Astrocyte of the spinal cord (primary cell): ENCODE measurements at places on chromosomes 6 and 20.
A peak's percentile ranks its signal among the peaks of the same experiment; 100 is the strongest.

DNA sequence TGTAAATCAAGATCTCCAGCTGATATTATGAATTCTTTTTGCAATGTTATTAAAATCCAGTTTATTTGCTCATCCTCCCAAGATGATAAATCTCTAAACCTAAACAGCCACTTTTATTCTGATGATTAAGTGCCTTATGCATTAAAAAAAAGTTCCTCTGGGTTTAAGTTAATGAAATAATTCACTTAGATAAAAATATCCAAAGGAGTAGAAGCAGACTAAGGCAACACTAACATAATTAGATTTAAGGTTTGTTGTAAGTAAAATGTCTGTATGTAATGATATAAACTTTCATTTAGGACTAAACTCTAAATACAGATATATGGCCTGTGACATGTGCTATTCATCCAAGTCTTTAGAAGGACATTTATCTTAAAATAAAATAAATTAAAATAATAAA lies 457.2 kb downstream of the TENT5A start:
- DNase-seq = no peak

DNA sequence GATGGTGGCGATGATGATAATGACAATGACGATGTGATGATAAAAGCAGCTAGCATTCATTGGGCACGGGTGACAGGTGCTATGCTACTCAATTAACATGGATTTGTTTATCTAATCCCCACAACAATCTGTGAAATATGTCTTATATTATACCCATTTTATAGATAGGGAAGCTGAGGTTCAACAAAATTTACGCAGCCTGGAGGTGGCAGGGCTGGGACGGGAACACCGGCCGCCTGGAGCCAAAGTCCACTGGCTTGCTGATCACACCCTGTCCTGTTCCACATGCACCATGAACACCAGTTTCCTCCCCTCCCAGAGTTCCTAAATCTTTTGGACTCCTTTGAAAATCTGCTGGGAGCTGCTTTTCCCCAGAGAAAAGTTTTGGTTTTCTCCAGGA lies 23.0 kb downstream of the RIMS4 start:
- no peak for DNase-seq

- DNase-seq = no peak
Measured at GRCh38 chr6:20170455-20171148, 41.7 kb downstream of the MBOAT1 start.

- no peak for DNase-seq
Measured at GRCh38 chr6:92887871-92888270, 531.5 kb downstream of the EPHA7 start.

- peak; percentile 65 for DNase-seq
Measured at GRCh38 chr6:31396422-31397152, 6.8 kb upstream of the MICA start.

- peak; percentile 1 for DNase-seq
Measured at GRCh38 chr6:129786548-129786947, 74.6 kb downstream of the TMEM244 start.

GRCh38 chr6:49732781-49733180 lies 11.4 kb downstream of the CRISP3 start:
- no peak for DNase-seq

- DNase-seq = no peak
Measured at GRCh38 chr6:7878401-7878964, 32.1 kb downstream of the TXNDC5 start.

DNA sequence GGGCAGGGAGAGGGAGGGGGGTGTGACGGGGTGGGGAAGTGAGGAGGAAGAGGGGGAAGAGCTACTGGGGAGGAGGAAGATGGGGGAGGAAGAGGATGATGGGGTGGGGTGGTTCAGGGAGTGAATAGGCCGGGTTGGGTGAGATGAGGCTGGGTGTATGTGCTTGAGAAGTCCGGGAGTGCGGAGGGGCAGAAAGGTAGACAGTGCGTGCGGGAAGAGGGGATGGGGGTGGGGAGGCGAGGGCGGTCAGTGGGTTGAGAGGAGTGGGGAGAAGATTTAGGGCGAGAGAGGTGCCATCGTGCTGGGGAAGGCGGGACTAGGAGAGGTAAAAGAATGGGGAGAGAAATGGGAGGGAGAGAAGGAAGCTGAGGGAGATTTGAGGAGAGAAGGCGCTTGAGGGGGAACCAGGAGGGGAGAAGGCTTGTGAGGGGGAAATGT lies 30.9 kb upstream of the NOTCH4 start:
- DNase-seq = no peak

DNA sequence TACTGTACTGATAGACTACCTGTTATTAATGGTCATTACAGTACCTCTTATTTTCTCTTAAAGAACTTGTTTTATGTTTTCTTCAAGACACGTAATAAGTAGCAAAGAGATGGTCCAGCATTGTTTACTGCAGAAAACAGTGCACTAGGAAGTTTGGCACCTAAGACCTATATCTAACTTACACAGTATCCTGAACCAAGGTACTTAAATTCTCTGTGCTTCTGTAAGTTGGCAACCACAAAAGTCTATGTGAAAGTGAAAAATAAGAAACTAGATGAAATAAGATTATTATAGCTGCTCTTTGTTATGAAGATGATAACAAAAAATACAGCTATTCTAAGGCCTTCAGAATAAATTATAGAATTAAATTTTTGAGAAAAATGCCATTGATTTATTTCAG lies 411.7 kb upstream of the SOX4 start:
- DNase-seq = no peak

DNA sequence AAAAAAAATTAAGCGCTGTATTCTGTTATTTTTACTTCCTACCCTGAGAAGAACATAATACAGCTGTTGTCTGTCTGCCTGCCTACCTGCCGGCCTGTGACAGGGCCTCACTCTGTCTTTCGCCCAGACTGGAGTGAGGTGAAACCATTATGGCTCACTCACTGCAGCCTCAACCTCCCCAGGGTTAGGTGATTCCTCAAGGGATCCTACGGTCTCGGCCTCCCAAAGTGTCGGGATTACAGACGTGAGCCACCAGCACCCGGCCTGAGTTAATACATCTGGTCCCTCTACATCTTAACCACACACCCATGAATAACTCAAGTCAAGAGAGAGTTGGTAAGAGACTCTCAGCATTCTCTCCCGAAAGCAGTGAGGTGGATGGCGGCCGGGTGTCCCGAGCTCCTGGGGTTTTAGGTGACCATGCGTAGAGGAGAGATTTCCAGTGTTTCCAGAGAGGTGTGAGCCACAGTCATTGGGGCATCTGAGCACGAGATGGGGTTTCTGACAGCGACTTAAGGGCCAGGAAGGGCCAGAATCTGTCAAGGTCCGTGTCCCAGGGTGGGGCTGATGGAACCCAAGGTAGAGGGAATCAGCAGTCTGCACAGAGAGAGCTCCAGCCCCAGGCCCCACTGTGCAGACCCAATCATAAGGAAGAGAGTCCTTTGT lies 1954.4 kb upstream of the DEFB115 start:
- DNase-seq = no peak

- DNase-seq = no peak
Measured at GRCh38 chr6:114039841-114040240, 68.9 kb upstream of the HDAC2 start.

GRCh38 chr6:34566830-34567546 lies 10.9 kb upstream of the SPDEF start:
- no peak for DNase-seq

GRCh38 chr20:375265-375889 lies 5.2 kb upstream of the TRIB3 start:
- no peak for DNase-seq

DNA sequence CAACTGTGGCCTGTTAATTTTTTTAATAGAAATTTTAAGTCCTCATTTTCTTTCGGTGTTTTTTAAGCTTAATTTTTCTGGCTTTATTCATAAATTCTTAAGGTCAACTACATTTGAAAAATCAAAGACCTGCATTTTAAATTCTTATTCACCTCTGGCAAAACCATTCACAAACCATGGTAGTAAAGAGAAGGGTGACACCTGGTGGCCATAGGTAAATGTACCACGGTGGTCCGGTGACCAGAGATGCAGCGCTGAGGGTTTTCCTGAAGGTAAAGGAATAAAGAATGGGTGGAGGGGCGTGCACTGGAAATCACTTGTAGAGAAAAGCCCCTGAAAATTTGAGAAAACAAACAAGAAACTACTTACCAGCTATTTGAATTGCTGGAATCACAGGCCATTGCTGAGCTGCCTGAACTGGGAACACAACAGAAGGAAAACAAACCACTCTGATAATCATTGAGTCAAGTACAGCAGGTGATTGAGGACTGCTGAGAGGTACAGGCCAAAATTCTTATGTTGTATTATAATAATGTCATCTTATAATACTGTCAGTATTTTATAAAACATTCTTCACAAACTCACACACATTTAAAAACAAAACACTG lies 10.1 kb downstream of the HFE start:
- peak; percentile 66 for DNase-seq

- no peak for DNase-seq
Measured at GRCh38 chr6:158020811-158021210, 39.1 kb downstream of the SYNJ2 start.

DNA sequence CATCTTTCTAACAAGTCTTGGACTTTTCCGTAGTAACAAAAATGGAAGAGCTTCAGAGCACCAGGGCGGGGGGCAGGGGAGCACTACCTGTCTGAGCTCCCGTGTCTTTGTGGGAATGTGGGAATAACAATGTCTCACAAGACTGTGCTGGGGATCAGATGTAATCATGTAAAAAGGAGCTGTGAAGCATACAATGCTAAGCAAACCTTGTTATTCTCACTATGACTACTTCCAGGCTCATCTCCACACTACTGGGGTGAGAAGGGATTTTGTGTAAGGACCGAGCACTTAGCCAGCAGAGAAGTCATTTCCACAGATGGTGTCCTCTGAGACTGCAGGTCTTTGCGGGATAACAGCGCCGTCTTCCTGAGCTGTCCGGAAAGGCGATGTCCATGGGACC lies 27.1 kb downstream of the PRR18 start:
- DNase-seq = no peak

GRCh38 chr6:5143634-5144311 lies 58.6 kb downstream of the PPP1R3G start:
- DNase-seq = peak; percentile 77

DNA sequence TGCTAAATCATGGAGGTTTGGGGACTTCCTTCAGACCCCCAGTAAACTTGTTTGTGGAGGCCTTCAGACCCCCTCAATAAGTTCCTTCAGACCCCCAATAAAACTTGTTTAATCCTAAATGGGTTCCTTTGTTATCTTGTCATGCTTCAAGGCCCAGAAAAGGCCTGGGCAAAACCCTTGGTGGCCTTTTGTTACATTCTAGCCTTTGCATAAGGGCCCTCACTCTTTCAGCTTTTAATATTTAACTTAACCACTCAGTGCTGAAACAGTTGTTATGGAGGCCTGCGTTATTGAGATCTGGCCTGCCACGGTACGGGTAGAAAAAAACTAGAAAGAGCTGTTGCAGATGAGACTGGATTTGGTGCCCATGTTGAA lies 4.3 kb upstream of the DYNLRB1 start:
- DNase-seq = no peak

- peak; percentile 54 for DNase-seq
Measured at GRCh38 chr6:142850679-142851423, 94.1 kb downstream of the HIVEP2 start.

DNA sequence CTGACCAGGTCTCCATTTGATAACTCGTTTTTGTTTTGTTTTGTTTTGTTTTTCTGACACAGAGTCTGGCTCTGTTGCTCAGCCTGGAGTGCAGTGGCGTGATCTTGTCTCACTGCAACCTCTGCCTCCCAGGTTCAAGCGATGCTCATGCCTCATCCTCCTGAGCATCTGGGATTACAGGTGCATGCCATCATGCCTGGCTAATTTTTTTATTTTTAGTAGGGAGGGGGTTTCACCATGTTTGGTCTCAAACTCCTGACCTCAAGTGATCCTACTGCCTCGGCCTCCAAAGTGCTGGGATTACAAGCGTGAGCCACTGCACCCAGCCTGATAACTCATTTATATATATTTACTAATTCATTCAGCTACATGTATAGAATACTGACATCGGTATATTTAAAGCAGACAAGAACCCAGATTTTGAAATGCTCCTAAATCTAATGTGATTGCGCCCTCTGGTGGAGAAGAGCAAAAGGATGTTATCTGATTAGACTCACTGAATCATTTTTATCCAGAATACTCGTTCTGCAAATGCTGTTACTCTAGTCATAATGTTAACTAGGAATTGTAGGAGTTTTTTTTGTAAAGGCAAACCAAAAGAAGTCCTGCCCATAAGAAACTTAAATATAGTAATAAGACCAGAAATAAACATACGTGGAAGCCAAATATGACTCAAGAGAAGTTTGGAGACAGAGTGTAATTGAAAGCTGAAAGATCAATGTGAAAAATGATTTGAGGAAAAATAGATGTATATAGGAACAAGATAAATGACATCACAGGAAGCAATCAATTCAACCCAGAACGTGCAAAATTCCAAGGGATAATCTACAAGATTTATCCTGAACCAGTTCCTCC lies 5.3 kb upstream of the COL12A1 start:
- DNase-seq = peak; percentile 77

GRCh38 chr6:125961117-125961516 lies 4.5 kb downstream of the HINT3 start:
- DNase-seq = no peak

DNA sequence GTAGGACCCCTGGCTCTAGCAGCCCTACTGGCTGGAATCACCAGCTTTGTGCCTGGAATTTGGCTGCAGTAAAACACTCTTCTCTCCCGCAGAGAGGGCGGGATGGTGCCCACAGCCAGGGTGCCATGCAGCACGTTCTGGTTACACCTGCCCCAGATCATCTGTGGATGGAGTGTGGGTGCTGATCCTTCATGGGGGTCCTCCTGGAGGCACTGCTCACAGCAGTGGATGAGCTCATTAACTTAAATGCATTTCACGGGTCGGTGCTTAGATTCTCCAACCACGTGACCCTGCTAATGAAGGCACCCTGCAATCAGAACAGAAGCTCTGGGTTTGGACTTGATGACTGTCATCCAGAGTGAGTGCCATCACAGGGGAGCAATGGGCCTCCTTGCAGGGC lies 138.6 kb upstream of the AFDN start:
- no peak for DNase-seq
